ENCODE measurements at places on chromosomes 13 and 19.

- DNase-seq: no peak
Observed at GRCh38 chr13:114145722-114146121, 13.3 kb upstream of the RASA3 start.

- no peak for DNase-seq
Observed at GRCh38 chr13:24348385-24348784, 39.0 kb downstream of the C1QTNF9 start.

DNA sequence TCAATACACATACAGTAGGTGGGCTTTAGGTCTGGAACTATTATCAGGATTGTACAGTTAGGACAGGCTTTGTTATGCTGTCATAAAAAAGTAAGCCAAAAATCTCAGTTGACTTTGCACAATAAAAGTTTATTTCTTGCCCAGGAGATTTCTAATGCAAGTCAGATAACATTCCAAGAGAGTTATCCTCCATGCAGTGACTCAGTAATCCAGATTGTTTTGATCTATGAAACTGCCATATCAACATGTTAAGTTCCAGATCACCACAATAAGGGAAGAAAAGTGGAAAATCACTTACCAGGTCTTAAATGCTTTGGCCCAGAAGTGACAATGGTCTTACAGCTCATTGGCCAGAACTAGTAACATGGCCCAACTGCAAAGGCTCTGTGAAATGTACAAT, 636.2 kb upstream of the KLF12 start:
- no peak for DNase-seq

GRCh38 chr19:49605605-49606004, 14.6 kb downstream of the PRR12 start:
- no peak for DNase-seq

DNA sequence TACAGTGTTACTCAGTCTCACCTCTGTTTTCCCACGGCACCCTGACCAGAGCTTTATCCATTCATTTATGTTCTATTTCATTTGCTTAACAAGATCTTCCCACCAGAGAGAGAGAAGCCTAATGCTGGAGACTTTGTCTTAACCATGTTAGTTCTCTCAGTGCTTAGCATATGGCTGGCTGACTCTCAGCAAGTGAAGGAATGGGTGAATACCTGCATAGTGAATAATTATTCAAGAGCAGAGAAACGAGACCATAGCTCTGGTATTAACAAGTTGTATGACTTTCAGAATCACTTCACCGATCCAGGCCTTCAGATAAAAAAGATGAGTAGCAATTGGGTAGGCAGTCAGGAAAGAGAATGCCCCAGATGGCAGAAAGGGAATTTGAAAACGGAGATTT, 686.3 kb downstream of the LIG4 start:
- DNase-seq: no peak

- DNase-seq: no peak
Observed at GRCh38 chr13:109610517-109610916, 175.9 kb downstream of the IRS2 start.

- no peak for DNase-seq
Observed at GRCh38 chr13:99182439-99182838, 18.2 kb upstream of the UBAC2 start.

- no peak for DNase-seq
Observed at GRCh38 chr13:25683056-25683455, 311.3 kb downstream of the ATP8A2 start.

GRCh38 chr13:92315265-92315664, 911.3 kb upstream of the GPC6 start:
- no peak for DNase-seq

GRCh38 chr13:48319531-48320398, 16.2 kb downstream of the RB1 start:
- no peak for DNase-seq

- DNase-seq: no peak
Observed at GRCh38 chr13:74289107-74289506, 154.9 kb upstream of the KLF12 start.

- no peak for DNase-seq
Observed at GRCh38 chr13:96781141-96781540, 213.1 kb downstream of the OXGR1 start.

GRCh38 chr13:75637181-75637750, 1.1 kb downstream of the LMO7 start:
- DNase-seq: no peak

DNA sequence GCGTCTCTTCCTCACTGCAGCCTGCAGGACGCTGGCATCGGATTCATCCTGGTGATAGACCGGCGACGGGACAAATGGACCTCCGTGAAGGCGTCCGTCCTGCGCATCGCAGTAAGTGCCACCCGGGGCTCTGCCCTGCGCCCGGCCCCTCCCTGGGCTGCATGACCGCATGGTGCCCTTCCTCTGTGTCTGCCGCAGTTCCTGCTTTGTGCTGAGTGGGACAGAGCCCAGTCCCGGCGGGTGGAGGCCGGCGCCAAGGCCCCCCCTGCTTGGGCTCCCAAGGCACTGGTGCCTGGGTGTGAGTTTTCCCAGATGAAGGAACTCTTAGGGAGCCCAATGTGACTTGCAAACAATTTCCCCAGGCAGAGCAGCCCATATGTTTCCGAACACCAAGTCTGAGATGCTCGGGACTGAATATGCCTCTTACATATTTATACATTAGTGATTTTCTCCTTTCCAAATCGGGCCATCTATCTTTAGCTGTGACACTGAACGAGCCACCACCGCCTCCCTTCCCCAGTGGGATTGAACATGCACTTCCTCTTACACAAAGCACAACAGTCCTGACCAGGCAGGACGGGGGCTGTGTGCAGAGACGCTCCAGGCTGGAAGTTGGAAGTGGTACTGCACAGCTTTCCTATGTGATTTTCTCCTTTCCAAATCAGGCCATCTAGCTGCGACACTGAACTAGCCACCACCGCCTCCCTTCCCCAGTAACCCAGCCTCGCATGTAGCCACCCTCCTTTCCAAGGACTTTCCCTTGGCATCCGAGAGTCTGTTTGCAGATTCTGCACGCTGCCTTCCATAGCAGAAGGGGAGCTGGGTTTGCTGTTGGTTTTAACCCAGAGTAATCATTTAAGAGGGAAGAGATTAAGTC, 60.1 kb upstream of the F7 start:
- no peak for DNase-seq

DNA sequence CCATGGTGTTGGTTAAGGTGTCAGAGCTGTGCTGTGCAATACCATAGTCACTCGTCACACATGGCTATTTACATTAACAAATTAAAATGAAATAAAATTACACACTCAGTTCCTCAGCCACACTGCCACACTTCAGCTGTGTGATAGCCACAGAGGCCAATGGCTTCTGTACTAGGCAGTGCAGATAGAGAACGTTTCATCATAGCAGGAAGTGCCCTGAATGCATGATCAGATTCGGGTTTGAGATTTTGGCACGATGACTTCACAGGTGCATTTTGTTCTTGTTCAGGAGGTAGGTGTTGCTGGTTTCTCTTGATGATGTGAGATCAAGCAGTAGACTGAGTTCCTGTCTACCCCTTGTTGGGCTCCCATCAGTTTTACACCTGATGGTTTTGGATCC, 6.5 kb downstream of the ARMC6 start:
- no peak for DNase-seq

GRCh38 chr19:17553256-17553655, 2.2 kb upstream of the COLGALT1 start:
- DNase-seq: no peak

- no peak for DNase-seq
Observed at GRCh38 chr19:36215276-36216123, 594 bp downstream of the ZNF146 start.

DNA sequence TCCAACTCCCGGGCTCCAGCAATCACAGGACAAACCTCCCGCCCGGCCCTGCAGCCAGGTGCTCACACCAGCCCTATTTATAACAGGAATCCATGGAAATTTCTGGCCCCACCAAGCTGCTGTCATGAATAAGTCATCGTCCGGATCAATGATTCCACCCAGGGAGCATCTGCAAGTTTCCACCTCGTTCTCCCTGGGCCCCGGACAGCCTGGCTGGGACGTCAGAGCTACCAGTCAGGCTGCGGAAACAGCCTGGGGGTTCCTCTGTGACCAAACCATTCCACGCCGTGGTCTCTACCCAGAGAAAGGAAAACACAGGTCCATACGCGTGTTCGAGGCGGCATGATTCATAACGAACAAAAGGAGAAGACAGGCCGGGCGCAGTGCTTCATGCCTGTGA, 20.7 kb upstream of the PTBP1 start:
- DNase-seq: no peak

GRCh38 chr13:97255515-97256021, 33.4 kb downstream of the MBNL2 start:
- no peak for DNase-seq

DNA sequence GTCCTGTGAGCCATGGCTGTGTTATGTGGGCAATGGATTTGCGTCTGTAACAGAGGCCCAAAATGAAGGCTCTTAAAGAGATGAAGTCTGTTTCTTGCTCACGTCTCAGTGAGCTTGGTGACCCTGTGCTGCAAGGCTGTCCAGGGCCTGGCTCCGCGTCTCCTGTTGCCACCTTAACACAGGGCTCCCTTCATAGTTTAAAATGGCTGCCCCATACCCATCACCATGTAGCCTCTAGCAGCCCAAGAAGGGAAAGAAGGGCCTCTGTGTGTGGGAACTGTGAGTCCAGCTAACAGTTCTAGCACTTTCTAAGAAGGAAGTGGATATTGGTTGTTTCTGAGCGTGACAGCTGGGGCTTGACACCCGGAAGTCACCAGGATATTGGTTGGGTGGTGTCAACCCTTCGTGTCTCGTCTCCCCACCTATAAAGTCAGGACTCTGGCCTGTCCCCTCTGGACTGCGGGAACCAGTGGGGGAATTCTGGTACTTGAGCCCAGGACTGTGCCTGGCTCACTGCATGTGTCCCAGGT, 20.9 kb downstream of the TMED1 start:
- no peak for DNase-seq

- no peak for DNase-seq
Observed at GRCh38 chr13:104737713-104738112, 1671.5 kb upstream of the SLC10A2 start.

- DNase-seq: no peak
Observed at GRCh38 chr13:112171570-112171965, 104.6 kb downstream of the SOX1 start.

DNA sequence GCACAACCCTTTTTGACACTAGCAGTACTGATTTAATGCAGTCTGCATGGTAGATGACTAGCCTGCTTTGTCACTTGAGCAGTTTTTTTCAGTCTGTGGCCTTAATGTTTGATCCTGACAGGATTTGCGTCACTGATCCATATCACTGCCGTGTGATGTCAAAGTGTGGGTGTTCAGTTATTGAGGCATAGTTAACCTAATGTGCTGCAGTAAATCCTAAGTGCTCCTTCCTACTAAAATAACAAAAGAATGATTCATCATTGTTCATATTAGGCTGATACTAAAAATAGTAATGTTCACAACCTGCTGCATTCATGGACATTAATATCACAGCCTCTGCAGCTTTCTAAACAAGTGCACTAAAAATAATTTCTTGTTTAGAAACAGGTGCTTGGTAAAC, 121.9 kb upstream of the MLNR start:
- no peak for DNase-seq

DNA sequence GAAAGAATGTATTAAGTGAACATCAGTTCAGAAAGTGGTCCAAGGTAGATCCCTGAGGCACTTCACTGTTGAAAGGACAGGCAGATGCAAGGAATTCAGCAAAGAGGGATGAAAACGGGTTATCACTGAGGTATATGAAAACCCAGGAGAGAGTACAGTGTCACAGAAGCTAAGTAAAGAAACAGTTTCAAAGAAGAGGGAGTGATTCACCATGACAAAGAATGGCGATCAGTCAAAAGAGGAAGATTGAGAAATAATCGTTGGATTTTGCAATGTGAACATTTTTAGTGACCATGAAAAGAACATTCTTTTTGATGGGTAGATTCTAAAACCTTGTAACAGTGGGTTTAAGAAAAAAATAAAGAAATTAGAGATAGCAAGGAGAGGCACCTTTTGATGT, 99.3 kb downstream of the EPSTI1 start:
- no peak for DNase-seq

DNA sequence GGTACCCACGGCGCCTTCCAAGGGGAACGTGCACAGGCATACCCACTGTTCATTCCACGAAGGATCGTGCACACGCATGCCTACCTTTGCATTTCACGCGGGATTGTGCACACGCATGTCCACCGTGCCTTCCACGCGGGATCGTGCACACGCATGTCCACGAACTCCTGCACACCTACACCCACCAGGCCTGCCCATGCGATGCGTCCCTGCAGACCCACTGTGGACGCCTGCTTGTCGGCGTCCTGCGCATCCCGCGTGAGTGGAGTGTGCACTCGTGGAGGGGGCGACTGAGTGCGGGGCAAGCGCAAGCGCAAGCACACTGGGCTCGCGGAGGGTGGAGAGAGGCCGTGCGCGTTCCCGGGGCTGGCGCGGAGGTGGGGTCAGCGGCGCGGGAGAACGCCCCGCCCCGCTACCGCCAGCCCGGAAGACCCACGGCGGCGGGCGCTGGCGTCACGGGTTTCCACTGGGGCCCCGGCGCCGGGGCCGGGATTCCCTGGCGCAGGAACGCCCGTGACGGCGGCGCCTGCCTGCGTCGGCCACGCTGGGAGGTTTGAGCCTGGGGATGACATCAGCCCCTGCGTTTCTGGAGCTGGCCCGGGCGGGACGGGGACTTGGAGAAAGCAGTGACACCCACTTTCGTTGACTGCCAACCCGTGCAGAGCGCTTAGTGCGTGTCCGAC, 18.7 kb downstream of the GADD45B start:
- DNase-seq: no peak

- DNase-seq: no peak
Observed at GRCh38 chr19:51354742-51355148, 11.4 kb downstream of the ETFB start.

- no peak for DNase-seq
Observed at GRCh38 chr19:15330801-15331418, 1.4 kb downstream of the BRD4 start.

DNA sequence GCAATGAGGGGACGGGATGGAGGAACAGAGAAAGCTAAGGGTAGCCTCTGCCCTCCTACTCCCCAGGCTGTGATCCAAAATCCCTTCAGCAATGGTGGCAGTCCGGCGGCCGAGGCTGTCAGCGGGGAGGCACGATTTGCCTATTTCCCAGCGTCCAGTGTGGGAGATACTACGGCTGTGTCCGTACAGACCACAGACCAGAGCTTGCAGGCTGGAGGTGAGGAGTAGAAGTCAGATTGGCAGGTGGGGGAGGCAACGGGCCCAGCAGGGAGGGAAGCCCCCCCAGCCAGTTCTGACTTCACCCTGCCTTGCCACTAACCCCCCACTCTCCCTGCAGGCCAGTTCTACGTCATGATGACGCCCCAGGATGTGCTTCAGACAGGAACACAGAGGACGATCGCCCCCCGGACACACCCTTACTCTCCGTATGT, 1.6 kb downstream of the USF2 start:
- no peak for DNase-seq

DNA sequence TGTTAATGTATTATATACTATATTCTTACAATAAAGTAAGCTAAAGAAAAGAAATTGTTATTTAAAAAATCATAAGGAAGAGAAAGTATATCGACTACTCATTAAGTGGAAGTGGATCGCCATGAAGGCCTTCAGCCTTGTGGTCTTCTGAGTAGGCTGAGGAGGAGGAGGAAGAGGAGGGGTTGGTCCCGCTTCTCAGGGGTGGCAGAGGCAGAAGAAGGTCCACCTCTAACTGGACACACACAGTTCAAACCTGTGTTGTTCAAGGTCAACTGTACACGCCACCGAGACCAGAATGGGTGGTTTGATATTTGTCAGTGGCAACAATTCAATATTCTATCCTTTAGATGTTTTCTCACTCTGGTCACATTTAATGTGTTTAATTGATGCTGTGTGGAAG, 67.2 kb downstream of the ALOX5AP start:
- no peak for DNase-seq

Measured in NCI-H187 (cell line).